ENCODE measurements at places on chromosomes 4 and X.

DNA sequence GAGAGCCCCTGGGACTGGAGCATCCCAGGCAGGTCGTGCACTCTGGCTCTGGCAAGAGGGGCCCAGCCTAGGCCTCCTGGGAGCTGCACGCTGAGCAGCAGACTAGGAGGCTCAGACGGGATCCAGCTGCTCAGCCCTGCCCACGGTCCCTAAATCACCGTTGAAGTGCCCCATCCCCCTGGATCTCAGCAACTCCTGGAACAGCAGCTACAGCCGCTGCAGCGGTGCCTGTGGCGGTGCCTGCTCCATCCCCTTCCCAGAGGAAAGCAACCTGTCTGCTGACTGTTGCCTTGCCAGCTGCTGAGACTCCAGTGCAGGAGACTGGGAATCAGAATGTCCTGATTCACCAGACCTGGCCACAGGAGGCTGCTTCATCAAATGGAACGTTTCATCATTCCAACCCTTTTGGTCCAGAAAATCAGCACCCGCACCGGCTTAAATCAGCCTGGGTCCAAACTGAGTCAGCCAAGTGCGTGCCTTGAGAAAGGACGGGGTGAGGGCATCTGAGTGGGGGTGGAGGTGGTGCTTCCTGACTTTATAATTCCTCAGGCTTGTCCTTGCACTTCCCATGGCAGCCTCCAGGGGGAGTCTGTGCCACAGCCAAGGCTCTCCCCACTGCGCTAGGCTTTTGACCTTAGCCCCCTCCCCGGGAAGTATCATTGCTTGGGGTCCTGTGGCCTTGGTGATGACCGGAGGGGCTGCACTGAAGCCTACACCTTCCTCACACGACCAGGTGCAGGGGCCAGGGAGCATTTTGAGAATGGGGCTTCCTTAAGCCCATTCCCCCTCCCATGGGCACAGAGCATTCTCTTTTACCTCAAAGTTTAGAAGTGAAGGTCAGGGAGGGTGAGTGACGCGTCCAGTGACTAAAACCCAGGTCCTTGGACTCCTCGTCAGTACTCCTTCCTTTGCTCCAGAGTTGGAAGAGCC, 6.5 kb downstream of the ZNF185 start:
- peak; percentile 10 for DNase-seq

GRCh38 chr4:125704726-125705125, 390.0 kb downstream of the FAT4 start:
- no peak for DNase-seq

DNA sequence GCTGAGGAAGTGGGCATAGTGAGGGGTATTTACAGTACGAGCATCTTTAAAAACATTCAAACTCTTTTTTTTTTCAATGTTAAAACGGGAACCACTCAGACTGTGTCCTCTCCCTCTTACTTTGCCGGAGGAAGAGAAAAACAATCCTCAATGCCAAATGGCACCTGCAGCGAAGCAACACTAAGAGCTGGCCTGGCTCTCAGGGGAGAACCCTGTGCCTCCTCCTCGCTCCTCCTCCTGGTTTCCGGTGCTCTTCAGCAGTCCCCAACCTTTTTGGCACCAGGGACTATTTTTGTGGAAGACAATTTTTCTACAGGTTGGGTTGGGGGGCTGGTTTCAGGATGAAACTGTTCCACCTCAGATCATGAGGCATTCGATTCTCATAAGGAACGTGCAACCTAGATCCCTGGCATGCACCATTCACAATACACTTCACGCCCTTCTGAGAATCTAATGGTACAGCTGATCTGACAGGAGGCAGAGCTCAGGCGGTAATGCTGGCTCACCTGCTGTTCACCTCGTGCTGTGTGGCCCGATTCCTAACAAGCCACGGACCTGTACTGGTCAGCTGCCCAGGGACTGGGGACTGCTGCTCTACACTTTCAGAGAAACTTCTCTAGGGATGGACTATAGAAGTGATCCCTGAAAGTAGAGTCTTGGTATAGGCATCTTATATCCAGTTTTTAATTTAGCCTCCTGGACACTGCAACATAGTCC, 404.1 kb downstream of the RAPGEF2 start:
- DNase-seq, result no peak

GRCh38 chr4:67571975-67572374, 13.4 kb downstream of the STAP1 start:
- no peak for DNase-seq

DNA sequence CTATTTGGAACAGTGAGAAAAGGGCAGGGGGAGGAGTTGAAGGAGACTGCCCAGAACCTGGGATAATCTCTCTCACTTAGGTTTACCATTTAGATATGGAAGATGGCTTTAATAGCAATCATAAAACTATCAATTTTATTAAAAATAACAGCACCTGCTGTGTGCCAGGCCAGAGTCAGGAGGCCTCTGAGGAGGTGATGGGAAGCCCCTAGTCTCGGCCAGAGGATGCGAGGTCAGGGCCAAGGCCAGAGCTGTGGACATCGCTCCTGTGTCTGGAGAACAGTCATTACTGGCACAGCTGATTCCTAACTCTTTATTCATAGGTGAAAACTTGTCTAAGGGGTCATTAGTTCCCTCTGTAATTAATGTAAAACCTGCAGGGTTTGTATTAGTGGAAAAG, 4.2 kb upstream of the IQSEC2 start:
- no peak for DNase-seq

- DNase-seq, result no peak
Measured at GRCh38 chr4:55255179-55255578, 90.9 kb upstream of the SRD5A3 start.

- DNase-seq, result no peak
Measured at GRCh38 chr4:153223930-153224329, 19.7 kb downstream of the TRIM2 start.

DNA sequence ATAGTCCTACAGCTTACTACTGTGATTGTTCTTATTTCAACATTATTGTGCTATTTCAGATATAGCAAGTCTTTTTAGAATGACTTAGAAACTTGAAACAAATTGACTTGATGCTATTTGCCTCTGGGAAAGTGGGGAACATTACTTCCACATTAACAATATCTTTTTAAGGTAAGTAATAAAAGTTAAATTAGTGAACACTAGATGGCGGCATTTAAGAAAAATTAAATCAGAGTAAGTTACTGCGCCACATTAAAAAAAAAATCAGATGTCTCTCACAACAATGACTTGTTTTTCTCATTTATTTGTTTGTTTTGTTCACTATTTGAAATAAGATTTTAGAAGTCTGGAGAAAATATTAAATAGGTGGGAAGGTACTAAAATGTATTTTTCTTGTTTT, 1026.9 kb upstream of the SLIT2 start:
- DNase-seq, result no peak

DNA sequence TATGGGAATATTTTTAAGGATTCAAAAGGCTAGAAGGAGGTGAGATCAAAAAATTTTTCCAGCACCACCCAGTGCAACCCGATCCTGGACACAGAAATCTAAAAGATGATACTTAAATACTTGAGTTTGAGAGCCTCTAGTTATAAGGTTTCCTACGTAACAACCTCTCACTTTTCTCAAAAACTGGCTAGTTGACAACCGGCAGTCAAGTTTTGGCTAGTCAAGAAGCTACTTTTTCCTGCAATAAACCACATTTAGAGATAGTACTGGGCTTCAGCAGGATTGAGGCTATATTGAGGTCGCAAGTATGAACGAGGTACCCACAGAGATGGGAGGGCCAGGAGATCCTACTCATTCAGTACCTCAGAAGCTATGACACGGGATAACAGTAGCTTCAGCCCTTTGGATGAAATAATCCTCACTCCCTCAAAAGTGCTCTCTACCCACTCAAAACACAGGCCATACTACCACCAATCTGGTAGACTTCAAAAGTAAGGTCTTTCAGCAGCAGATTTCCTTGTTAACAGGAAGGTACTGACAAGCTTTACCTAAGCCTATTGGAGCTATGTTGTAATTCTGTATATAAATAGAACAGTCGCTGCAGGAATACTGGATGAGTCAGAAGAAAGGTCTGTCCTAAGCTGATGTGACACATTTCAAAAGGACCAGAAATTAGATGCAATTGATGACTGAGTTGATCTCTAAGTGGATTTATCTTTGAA, 1.5 kb upstream of the TSPAN5 start:
- DNase-seq, result no peak

- DNase-seq, result no peak
Measured at GRCh38 chr4:10506077-10506476, 48.9 kb upstream of the ZNF518B start.

GRCh38 chr4:102137217-102137616, 208.1 kb downstream of the SLC39A8 start:
- DNase-seq, result no peak

GRCh38 chr4:88897180-88897579, 159.8 kb downstream of the FAM13A start:
- no peak for DNase-seq

GRCh38 chr4:124409044-124409443, 303.5 kb downstream of the ANKRD50 start:
- no peak for DNase-seq

GRCh38 chrX:102711872-102712215, 404 bp upstream of the GPRASP2 start:
- no peak for DNase-seq

DNA sequence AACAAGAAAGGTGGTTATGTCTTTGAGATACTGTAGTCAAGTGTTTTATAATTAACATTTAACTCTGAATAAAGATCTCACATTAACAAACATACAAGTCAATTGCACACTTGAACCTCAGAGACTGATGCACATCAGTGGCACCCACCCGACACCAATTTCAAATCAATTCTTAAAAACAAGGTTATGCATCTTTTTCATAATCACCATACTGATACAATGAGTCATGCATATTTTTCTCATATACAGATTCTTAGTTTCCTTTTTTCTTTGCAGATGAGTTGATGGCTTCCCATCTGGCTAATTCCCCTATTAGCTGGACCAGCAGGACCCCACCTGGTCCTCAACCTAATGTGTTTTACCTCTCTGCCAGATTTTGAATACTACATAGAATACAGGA, 136.2 kb upstream of the RPL34 start:
- DNase-seq, result no peak

- DNase-seq, result no peak
Measured at GRCh38 chr4:81030061-81030980, at the start of gene BMP3. Gene BMP3, plus strand, starts transcription at chr4:81030708. Its CDS starts 577 bp downstream, at chr4:81031285.

- DNase-seq, result no peak
Measured at GRCh38 chrX:24982306-24982965, 33.3 kb downstream of the ARX start.

DNA sequence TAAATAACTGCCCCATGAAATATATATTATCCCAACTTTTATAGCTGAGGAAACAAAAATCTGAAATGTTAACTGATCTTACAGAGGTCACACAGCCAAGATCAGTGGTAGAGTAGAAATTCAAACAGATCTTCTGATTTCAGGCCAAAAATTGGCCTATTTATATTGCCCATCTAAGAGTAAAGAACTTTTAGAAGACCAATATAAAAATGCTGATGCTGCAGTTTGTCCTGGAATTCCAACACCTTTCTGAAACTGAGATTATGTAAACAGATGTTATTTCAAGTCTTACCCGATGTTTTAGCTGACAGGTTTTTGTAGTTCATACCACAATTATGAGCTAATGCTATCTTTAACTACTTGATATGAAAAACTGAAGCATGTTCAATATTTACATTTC, 51.1 kb downstream of the SPANXN3 start:
- DNase-seq, result no peak

DNA sequence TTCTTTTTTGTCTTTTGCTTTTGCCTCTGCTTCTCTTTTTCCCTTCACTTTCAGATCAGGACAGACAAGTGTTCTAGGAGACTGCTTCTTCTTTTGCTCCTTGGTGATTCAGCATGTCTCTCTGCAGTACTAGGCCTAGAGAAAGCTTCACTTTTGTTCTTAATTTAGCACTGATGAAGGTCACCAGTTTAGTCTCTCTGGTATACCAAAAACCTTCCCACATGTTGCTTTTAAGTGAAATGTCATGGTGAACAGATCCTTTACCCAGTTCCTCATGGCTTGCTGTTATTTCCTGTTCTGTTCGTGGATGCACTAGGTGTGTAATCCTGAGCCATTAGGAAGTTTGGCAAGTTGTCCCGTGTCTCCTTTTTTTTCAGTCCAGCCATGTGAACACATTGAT, 53.3 kb downstream of the NBDY start:
- DNase-seq, result no peak

DNA sequence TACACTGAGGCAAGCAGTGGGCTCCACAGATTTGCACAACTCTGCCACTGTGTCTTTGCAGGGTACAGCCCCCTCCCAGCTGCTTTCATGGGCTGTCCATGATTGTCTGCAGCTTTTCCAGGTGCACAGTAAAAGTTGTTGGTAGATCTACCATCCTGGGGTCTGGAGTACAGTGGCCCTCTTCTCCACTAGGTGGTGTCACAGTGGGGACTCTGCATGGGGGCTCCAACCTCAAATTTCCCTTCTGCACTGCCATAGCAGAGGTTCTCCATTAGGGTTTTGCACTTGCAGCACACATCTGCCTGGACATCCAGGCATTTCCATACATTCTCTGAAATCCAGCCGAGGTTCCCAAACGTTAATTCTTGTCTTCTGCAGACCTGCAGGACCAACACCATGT, 1002.3 kb downstream of the FAM133A start:
- no peak for DNase-seq

GRCh38 chr4:151743128-151743854, 17.5 kb downstream of the GATB start:
- no peak for DNase-seq

- no peak for DNase-seq
Measured at GRCh38 chrX:28609917-28610613, 22.8 kb downstream of the IL1RAPL1 start.

DNA sequence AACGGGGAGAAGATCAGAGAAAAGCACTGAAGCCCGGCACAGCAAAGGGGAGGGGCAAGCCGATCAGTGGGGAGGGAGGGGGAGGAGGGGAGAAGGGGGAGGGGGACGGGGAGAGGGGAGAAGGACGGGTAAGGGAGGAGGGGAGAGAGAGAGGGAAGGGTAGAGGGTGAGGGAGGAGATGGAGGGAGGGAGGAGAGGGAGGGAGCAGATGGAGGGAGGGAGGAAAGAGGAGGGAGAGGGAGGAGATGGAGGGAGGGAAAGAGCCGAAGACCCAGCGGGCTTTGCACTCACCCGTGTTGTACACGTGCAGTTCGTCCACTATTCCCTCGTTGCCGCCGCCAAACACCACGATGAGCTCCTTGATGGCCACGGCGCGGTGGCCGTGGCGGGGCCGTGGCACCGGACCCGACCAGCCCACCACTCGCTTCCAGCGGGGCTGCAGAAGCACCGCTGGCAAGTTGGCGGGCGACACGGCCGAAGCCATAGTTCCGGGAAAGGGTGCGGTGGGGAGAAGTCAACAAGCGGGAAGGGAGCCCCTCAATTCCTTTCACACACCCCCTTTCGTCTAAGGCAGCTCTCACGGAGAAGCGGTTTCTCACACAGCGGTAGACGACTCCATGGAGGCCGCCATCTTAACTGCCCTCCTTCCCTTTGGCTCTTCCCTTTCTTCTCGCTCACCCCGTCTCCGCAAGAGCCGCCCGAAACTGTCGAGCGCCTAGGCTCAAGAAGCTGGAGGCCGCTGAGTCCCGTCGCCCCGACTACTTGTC, 1.1 kb downstream of the HCFC1 start:
- no peak for DNase-seq

- DNase-seq, result no peak
Measured at GRCh38 chrX:25295466-25295865, 279.7 kb upstream of the ARX start.

GRCh38 chrX:84760560-84760959, 243.1 kb upstream of the APOOL start:
- DNase-seq, result no peak
